ENCODE measurements at places on chromosomes 1 and 21.

DNA sequence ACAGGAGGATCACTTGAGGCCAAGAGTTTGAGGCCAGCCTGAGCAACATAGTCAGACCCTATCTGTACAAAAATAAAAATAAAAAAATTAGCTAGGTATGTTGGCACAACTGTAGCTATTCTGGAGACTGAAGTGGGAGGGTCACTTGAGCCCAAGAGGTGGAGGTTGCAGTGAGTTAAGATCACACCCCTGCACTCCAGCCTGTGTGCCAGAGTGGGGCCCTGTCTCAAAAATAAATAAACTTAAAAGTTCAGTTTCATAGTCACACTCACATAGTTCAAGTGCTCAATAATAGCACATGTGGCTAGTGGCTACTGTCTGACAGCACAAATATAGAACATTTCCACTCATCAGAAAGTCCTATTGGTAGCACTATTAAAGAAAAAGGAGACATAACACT lies 5.2 kb upstream of the EVI5 start:
- no peak for DNase-seq

DNA sequence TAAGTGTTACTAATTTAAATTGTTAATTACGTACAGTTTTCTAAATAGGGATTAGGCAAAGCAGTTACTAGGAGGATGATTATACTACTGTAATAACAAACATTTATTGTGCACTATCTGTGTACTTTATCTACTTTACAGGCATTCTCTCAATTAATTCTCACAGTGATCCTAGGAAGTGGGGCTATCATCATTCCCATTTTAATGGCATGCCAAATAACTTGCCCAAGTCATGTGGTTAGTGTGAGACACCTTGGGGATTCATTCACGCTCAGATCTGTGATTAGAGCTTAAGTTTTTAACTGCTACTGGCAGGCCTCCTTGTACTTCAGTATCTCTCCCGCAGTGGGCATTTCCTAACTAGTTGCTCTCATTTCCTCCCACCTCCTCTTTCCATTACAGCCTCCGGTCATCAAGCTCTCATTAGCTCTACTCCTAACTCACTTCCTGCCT lies 11.5 kb downstream of the PHLDA3 start:
- DNase-seq = no peak

DNA sequence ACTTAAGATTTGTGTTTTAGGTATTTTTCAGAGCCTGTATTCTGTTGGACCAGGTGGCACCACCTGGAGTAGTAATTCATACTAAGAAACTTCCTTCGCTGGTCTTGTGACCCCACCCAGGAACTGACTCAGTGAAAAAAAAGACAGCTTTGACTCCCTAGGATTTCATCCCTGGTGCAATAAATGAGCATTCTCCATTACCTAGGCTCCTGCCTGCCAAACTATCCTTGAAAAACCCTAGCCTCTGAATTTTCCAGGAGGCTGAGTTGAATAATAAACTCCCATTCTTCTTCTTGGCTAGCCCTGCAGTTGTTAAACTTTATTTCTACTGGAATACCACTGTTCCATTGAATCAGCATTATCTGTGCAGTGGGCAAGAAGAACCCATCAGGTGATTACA lies 10.6 kb upstream of the RGS18 start:
- DNase-seq = no peak

GRCh38 chr1:236002572-236002971 lies 62.3 kb downstream of the NID1 start:
- no peak for DNase-seq

- no peak for DNase-seq
These were observed 60.8 kb downstream of the LRIG2 start for GRCh38 chr1:113133759-113134158.

DNA sequence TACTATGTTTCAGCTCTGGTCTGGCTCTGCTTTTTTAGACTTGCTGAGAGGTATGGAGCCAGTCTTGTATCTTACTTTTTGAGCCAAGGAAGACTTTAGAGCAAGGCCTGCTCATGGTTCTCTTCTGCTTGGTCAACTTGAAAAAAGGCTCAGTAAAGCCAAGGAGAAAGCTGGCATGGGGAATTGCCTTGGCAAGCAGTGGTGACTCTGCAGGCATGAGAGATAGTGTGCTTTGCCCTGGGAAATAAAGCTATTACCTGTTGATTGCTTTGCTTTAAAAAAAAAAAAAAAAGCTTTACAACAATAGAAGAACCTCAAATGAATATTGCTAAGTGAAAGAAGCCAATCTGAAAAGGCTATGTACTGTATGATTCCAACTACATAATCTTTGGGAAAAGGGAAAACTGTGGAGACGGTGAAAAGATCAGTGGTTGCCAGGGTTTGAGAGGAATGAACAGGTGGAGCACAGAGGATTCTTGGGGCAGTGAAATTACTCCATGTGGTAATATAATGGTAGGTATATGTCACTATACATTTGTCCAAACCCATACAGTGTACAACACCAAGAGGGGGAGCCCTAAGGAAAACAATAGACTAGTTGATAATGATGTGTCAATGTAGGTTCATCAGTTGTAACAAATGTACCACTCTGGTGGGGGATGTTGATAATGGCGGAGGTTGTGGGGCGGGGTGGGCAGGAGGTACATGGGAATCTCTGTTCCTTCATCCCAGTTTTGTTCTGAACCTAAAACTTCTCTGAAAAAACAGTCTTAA lies 87.6 kb downstream of the HMCN1 start:
- DNase-seq = no peak

DNA sequence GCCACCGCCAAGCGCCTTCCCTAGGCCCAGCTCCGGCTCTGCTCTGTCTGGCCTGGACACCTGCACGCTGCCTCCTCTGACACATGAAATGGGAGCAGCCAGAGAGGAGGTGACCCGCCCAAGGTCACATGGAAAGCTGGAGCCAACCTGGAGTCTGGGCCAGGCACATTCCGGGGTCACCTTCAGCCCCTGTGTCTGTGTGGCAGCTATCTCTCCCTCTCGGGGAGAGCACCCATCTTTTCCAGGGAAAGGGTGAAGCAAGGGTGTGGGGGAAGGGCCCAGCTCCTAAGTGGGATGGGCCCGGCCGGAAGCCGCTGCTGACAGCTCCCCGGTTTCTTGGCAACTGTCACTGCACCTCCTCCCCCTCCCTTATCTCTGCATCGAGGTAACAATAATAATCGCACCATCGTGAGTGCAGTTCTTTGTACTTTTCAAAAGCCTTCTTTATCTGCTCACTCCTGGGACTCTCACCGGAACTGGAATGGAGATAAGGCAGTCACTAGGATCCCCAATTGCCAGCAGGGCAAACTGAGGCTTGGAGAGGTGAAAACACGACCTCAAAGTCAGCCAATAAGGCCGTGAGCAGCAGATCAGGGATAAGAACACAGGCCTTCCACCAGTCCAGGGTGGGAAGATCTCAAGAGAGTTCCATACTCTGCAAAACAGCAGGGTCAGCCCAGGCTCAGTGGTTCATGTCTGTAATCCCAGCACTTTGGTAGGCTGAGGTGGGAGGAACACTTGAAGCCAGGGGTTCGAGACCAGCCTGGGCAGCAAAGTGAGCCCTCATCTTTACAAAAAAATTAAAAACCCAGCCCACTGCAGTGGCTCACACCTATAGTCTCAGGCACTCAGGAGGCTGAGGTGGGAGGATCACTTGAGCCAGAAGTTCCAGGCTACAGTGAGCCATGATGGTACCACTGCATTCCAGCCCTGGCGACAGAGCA lies 36.9 kb downstream of the RAP1GAP start:
- DNase-seq = no peak

- DNase-seq = no peak
These were observed 601.5 kb upstream of the ZP4 start for GRCh38 chr1:238492271-238492670.

- DNase-seq = no peak
These were observed 8.9 kb upstream of the ADORA3 start for GRCh38 chr1:111512132-111512889.

DNA sequence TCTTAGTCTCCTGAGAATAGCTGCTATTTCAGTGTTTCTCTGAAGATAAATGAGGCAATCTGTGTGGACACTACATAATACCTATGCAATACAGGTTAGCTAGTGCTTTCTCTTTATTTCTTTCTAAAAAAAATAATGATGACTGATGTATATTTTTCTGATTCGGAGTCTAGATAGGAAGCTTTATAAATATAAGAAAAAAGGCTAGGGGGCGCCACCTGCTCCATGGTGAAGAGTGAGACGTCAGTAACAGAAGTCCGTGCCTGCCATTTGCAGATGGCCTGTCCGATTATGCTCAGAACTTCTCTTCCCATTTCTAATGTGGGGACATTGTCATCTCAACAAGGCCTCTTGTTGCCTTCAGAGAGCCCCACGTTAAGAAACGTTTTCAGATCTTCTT lies 26.4 kb downstream of the QSOX1 start:
- DNase-seq = no peak

DNA sequence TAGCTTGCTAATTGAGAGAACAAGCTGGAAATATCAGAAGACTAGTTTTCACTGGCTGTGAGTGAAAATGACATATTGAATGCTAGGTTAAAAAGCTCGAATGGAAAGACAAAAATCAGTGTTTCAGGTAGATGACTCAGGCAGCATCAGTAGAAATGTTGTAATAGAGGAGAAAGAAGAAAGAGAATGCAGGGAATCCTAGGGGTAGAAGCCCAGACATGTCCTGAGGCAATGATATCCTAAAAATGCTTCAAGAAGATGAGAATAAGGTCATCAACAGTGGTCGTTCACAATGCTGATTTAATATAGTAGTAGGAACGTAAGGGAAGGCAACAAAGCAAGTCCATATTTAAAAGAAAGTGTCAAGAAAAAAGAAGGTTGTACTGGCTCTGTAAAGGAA lies 96.7 kb upstream of the HP1BP3 start:
- no peak for DNase-seq

DNA sequence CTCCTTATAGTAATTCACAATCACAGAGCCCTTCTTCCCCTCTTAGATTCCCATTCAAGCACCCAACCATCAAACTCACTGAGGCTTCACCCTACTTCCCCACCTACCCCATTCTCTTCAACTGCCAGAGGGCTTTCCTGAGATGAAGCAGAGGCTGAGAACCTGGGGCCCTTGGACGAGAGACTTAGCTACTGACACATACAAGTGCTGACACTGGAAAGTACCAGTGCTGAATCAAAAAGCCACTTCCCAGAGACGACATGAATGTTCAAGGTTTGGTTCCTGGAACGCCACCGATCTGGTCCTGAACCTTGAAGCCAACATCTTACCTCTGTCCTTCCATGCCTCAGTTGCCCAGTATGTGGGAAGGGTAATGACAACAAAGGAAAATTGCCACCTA lies 16.6 kb upstream of the RAP1A start:
- DNase-seq = peak; percentile 49

GRCh38 chr1:99180915-99181314 lies 83.4 kb upstream of the PLPPR4 start:
- DNase-seq = no peak

GRCh38 chr1:247293047-247293446 lies 37.2 kb downstream of the VN1R5 start:
- DNase-seq = no peak

DNA sequence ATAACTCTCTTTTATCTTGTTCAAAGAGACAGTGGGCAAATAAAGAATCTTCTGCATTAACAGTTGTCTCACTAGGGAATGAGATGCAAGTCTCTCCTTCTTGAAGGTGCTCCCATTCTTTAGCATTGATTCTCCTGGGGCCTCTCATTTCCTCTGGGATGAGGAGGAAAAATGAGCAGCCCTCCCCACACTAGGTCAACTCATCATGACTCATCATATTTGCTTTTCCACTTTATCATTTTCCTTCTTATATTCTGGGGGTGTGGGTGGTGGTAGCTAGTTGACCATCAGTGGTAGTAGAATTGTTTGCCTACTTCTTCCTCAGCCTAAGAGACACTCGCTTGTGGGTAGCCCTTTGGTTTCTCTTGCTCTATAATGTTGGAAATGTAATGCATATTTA lies 182.0 kb upstream of the C1orf87 start:
- DNase-seq = no peak

Data from activated CD4-positive, alpha-beta memory T cell treated with anti-CD3 and anti-CD28 coated beads, Interleukin-2, amount 10 ng/mL, durations not matched to agents 7 days and 5 days (primary cell).